Lung (tissue), 17 donors: ENCODE measurements at places on chromosomes 1 and 21. TPM values are rescaled to one million over a fixed set of nuclear protein-coding genes. Genes with fewer than 3 reads are reported as not detected.

DNA sequence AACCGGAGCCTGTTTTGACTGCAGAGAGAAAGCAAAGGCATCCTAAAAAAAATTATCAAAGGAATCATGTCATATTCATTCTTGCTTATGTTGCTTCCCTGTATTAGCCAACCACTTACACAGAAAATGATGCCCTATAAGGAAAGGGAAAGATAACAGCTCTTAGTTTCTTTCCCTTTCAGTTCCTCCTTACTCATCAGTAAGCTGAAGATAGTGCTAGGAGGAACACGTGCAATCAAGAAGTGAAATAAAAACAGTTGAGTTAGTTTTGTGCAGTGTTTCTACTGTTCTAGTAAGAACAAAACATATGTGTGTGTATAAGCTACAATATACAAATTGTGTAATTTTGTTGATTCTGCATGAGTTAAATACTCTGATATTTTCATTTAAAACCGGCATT is 45.3 kb upstream of the MTF2 start:
- DNase-seq: no peak

- no peak for DNase-seq
Observed at GRCh38 chr1:165381745-165382505, 25.4 kb upstream of the LMX1A start.

DNA sequence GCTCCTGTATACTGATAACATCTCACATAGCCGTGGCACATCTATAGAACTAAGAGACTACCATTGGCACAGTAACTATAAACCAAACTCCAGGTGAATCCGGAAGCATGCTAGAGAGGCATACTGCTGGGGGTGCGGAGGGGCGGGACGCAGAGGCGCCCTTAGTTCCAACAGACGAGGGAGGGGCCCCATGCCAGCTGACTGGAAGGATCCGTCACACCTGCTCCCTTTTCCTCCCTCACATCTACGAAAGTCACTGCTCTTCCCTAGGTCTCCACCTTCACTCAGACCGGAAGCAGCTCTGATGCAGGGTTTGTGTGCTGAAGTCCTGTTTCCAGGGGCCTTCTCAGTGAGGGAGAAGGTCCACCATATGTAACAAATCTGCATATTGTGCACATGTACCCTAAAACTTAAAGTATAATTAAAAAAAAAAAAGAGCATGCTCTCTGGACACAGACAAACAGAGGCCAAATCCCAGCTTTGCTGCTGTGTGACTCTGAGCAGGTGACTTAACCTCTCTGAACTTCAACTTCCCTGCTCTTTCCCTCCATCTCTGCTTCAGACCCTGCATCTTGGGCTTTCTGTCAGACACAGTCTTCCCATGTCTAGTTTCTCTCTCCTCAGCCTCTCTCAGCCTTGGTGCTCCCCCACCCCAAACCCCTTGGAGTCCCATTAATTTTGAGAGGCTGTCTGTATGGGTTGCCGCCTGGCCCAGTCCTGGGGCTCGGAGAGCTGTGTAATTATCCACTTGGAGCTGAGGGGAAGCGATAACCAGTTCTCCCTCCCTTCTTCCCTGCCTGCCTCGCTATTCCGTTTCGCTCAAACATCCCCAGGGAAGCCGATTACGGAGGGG is 7.8 kb upstream of the GJB5 start:
- DNase-seq: no peak

- DNase-seq: no peak
Observed at GRCh38 chr1:194485432-194485831, 1299.0 kb upstream of the B3GALT2 start.

DNA sequence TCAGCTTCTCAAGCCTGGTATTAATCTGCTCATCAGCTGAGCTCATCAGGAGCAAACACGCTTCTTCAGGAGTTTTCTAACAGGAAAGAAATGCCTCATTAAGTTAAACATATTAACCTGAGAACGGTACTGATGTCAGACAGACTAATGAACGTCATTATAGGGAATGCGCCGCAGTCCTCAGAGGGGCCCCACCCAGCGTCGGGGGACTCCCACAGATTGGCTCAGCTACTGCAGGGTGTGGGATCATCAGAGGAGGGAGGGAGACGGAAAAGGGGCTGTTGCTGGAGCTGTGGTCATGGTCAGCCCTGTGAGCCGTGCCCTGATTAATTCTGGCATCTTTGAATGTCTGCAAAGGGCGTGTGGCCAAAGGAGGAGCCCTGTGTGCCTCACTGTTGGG is 348.5 kb downstream of the PTPRU start:
- DNase-seq: no peak

- DNase-seq: no peak
Observed at GRCh38 chr1:45535988-45536766, 14.4 kb upstream of the AKR1A1 start.

DNA sequence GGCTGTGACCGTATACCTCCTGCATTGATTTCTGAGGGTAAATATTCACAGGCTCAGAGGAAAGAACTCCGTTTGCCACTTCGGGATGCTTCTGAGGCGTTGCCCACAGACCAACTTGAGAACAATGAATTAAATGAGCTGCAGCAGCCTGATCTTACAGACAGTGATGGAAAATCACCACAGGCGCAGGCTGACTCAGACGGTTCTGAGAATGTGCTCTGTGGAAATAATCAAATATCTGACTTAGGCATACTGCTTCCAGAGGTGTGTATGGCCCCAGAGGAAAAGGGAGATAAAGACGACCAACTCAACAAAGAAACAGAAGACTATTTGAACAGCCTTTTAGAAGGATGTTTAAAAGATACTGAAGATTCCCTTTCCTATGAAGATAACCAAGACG is 76.7 kb upstream of the SCCPDH start:
- DNase-seq: no peak

DNA sequence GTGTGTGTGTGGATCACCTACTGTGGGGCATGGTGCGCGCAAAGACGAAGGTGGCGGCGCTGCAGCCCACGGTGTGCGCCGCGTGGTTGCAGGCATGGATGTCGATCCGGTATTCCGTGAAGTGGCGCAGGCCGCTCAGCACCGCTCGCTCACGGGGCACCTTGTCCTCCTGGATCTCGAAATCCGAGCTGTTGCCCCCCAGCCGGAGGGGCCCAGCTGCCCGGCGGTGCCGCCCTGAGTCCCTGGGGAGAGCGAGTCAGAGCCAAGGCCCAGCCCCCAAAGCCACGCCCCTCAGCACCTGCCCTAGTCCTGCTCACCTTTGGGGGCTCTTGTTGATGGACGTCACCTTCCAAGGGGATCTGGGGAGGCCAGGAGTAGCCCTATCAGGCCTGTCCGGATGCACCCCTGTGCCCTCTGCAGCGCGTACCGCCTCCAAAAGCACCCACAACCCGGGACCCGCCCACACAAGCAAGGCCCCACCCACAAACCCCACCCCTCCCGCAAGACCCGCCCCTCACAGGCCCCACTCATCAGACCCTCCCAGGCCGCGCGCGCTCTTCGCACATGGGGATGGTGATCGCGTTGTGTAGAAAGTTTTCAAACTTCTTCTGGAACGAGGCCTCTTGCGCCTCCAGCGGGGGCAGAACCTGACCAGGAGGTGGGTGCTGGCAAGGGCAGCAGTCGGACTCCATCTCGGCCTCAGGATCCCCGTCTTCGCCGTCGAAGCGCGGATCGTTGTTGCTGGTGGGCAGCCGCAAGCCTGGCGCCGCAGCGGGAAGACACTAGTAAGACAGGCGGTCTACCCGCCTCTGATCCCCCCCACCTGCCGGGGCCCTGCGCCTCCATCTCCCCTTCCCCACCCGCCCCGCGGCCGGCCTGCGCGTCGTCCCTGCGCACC is 13.6 kb downstream of the INSRR start:
- no peak for DNase-seq

GRCh38 chr1:31788138-31788824 is 24.1 kb upstream of the ADGRB2 start:
- peak; percentile 96 for DNase-seq

- no peak for DNase-seq
Observed at GRCh38 chr1:167912294-167912693, 1.6 kb downstream of the ADCY10 start.

- DNase-seq: no peak
Observed at GRCh38 chr1:247286134-247286670, 30.3 kb downstream of the VN1R5 start.

GRCh38 chr21:16194095-16194787 is 464.5 kb downstream of the USP25 start:
- DNase-seq: peak; percentile 80

DNA sequence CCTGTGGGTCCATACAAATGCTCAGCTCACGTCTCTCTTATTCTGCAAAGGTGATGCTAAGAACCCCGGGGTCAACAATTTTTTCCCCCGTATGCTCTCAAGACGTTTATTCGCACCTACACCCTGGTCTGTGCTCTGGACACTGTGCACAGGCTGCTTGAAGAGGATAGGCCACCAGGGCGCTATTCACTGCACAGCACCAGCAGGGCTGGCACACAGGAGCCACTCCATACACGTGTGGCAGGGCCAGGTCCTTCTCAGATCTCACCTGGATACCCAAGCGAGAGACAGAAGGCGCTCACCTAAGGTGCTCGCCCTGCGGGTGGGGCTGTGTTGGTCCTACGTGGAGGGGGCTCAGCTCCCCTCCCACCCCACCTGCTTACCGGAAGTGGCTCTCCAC is 16.7 kb downstream of the TMEM63A start:
- DNase-seq: no peak

GRCh38 chr1:30847358-30847972 is 61.1 kb downstream of the SDC3 start:
- DNase-seq: peak; percentile 82

- DNase-seq: peak; percentile 52
Observed at GRCh38 chr1:183609313-183609712, 19.1 kb upstream of the NCF2 start.

DNA sequence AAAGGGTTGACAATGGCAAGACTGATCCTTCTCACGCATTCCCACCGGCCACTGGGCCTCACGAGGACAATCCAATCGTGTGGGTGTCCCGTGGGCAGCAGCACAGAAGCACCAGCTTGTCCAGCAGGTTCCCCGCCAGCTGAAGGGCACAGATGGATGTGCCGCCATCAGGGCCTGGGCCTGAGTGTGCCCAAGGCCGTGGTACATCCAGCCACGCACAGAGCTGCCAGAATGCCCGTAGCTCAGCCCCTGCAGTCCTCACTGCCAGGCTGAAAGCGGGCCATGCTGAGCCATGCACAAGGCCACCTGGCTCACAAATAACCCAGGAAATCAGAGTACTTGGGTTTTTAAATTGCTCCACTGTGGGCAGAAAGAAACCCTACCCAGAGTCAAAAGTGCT is 7.0 kb downstream of the NPHP4 start:
- no peak for DNase-seq

DNA sequence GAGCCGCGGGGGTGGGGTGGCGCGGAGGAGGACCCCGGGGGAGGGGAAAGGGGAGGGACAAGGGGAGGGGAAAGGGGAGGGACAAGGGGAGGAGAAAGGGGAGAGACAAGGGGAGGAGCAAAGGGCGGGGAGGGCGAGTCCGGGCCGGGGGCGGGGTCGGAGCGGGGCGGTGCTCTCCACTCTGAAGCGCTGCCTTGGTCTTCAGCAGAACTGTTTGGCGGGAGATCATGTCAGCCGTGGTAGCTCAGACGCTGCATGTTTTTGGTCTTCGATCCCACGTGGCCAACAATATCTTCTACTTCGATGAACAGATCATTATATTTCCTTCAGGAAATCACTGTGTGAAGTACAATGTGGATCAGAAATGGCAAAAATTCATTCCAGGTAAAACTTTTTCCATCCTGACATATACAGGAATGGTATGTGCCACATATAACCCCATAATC is 420 bp downstream of the CFAP57 start:
- DNase-seq: peak; percentile 94

DNA sequence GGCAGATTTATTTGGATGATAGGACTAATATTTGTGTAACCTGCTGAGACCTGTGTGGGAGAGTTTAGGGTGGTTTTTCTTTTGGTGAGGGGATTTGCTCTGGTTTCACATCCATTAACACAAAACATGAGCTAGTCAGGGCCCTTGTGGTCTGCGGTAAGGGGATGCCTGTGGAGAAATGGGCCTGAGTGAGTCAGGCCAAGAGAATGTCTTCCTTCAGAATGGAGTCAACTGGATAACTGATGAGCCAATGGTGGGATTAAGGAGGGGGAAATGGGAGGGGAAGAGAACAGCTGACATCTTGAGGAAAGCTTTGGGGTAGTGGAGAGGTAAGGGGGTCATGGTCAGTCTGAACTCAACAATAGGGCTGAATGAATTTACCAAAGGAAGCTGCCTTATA is 13.9 kb downstream of the WNT2B start:
- no peak for DNase-seq

- DNase-seq: no peak
Observed at GRCh38 chr1:65538086-65538485, 117.6 kb downstream of the LEPR start.

DNA sequence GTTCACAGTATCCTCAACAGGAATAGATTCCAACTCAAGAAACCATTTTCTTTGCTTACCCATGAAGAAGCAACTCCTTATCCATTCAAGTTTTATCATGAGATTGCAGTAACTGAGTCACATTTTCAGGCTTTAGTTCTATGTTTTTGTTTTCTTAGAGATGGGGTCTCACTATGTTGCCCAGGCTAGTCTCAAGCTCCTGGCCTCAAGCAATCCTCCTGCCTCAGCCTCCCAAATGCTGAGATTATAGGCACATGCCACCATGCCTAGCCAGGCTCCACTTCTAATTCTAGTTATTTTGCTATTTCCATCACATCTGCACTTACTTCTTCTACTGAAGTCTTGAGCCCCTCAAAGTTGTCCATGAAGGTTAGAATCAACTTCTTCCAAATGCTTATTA is 143.3 kb upstream of the HP1BP3 start:
- DNase-seq: no peak

DNA sequence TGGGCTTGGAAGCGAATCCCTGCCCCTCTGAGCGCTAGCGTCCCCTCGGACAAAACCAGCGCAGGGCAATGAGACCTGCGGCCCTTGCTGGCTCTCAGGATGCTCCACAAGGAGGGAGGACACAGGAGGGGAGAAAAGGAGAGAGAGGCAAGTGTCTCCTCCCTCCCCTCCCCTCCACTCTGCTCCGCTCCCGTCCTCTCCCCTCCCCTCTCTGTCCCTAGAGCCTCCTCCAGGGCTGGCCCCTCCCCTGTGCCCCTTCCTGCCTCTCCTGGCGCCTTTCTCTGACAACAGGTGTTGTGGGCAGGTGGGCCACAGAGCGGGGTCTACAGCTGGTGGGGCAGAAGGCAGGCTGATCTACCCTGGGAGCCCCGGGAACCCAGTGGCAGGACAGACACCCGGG is 35.2 kb downstream of the TP73 start:
- no peak for DNase-seq

ATP6V1G3 gene
- not detected for polyA plus RNA-seq

CHRNB2 gene
- 0.06 TPM for polyA plus RNA-seq

SMIM34 gene
- 0.49 TPM for polyA plus RNA-seq

DMBX1 gene
- 0.01 TPM for polyA plus RNA-seq

SPRR2F gene
- 0.73 TPM for polyA plus RNA-seq
